ENCODE measurements at places on chromosomes 1 and 21.

GRCh38 chr1:92822879-92823278, 9.0 kb upstream of the RPL5 start:
- DNase-seq: no peak

DNA sequence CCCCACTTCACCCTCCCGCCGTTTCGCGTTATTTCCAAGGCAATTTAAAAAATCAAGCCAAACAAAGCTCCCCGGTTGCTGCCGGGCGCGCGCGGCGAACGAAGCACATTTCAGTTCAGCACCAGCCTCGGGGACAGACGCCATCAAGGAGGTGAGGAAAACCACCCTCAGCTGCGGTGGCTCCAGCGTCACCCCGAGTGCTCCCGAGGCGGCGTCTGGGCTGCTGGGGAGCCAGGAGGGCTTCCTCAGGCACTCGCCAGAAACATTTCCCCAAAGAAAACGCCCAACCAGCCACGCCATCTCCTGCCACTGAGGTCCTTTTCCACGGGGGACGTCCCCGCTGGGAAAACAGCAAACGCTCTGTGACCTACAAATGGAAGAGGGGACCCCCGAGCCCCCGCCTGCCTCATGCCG, 623 bp downstream of the GNG4 start:
- DNase-seq: no peak

GRCh38 chr1:202192770-202193613, 607 bp upstream of the LGR6 start:
- no peak for DNase-seq

- DNase-seq: no peak
These were observed 93.9 kb downstream of the ADCY10 start for GRCh38 chr1:167819849-167820683.

DNA sequence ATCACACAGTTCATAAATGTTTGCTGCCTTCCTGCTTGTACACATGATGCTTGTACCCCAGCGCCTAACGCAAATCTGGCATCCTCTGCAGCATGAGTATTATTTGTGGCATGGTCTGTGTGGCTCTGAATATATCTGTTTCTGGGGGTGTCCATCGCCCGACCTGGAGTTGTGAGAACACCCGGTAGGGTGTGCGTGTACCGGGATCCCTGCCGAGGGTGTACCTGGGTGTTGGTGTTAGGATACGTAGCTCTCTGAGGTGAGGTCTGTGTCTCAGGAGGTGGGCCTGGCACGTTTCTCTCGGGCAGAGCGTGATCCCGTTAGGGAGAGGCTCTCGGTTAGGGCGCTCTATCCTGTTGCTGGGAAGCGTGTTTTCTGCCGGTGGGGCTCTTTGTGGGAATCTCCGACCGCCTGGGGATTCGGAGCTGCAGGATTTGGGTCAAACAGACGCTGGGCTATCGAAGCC, 10.4 kb upstream of the CDC20 start:
- no peak for DNase-seq

- DNase-seq: no peak
These were observed 1.6 kb downstream of the UROD start for GRCh38 chr1:45013551-45014209.

- no peak for DNase-seq
These were observed 139.7 kb upstream of the C1orf87 start for GRCh38 chr1:60213253-60213652.

DNA sequence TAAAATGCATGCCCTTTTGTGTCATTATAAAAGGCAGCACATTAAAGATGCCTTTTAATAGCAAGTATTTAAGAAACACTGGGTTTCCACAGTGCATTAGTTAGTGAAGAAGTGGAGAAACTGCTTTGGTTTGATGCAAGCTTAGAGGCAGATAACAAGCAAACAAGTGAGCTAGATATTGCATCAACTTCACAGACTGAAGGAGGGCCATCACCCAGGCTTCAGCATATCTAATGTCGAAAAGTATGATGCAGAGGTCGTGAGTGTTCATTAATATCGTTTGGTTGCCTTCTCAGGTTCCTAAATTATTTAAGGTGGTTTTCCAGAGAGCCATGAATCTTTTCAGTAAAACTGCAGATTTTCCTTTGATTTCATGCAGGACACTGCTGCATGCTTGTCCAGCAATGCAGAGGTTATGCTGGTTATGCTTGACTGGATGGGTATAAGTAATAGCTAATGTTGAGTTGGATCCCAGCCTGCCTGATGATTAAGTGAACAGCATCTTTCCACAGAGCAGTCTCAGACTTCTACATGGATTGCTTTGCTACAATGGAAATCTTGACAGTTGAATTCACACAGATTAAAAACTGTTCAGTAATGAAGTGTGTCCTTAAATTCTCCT, 69.7 kb upstream of the IPO9 start:
- no peak for DNase-seq

DNA sequence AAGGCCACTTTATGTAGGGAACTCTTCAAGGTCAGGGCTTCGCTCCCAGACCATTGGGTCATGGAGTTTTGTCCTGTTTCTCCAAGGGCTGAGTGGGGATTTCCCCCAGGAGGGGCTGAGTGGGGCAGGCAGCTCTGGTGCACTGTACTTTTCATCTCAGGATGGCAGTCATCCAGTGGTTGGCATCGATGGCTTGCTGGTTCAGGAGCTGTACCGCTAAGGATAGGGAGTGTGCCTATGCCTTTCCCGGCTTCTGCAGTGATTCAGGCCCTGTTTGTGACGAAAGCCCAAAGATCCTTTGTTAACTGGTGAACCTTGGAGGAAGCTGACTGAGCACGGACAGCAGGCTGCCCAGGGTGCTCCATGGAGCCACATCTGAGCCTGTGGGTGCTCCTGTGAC, 100.1 kb upstream of the GADD45A start:
- no peak for DNase-seq

- DNase-seq: no peak
These were observed 268.9 kb downstream of the HHAT start for GRCh38 chr1:210597555-210598134.

DNA sequence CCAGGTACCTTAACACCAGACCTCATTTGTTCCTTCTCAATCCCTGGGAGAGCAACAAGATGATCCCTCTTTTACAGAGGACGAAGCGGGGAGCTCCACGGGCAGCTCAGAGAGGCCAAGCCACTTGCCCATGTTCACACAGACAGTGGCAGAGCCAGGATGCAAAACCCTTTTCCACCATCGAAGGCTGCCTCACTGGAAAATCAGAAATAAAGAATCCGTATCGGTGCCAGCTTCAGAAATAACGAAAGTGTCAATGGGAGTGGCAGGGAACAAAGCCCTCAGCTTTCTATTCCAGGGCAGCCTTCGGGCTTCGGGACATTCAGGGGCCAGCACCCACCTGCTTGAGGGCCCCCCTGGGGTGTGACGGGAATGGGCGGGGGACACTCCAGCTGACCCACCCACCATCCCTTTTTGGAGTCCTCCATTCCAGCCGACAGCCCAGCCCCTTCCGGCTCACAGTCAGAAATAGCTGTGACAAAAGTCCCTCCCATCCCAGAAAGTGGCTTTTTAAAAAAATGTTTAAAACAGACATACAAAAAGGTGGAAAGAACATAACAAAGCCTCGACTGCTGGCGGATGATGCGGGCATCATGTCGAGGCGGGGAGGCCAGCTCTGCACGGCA, 6.0 kb downstream of the IFFO2 start:
- DNase-seq: no peak

DNA sequence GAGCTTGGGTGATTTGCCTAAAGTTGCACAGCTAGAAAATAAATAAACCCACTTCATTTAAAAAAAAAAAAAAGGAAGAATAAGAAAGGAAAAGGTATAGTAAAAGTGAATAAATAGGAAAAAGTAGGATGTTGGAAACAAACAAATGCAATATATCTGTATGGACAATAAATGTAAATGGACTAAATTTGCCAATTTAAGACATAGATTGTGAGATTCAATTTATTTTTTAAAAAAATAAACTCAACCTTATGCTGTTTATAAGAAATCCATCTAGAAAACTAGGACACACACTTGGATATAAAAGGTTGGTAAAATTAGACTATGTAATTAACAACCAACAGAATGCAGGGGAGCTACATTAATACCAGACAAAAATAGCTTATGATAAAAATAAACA, 300.0 kb downstream of the AJAP1 start:
- DNase-seq: no peak

- no peak for DNase-seq
These were observed 104.8 kb upstream of the ZNF648 start for GRCh38 chr1:182166321-182166720.

GRCh38 chr1:147635342-147635741, 35.0 kb downstream of the ACP6 start:
- no peak for DNase-seq

- DNase-seq: no peak
These were observed 107.8 kb upstream of the FOXD3 start for GRCh38 chr1:63214553-63214952.

DNA sequence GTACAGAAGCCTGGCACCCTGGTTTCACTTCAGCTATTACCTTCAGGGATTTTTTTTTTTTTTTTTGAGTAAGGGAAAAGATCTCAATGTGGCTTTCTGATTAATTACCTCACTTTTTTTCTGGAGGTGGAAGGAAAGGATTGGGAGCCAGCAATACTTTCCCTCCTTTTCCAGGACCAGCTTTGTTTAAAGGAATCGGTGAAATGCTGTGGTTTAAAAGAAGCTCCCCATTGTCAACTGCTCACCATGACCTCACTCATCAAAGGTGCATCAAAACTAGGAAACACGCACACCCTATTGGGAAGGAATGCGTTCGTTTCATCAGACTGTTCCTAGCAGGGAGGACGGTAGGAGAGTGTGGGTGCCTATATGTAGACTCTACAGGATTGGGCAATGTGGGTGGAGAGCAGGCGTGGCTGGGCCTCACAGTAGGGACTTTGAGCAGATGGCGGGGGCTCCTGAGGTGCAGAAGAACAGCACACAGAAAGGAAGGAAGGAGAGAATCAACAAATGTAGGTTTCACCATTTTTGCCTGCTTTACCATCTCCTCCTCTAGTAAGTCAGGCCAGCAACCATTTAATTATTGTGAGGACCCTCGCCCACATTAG, 13.0 kb downstream of the PHGDH start:
- DNase-seq: no peak

- DNase-seq: no peak
These were observed 764.1 kb downstream of the LTN1 start for GRCh38 chr21:28228636-28228995.

DNA sequence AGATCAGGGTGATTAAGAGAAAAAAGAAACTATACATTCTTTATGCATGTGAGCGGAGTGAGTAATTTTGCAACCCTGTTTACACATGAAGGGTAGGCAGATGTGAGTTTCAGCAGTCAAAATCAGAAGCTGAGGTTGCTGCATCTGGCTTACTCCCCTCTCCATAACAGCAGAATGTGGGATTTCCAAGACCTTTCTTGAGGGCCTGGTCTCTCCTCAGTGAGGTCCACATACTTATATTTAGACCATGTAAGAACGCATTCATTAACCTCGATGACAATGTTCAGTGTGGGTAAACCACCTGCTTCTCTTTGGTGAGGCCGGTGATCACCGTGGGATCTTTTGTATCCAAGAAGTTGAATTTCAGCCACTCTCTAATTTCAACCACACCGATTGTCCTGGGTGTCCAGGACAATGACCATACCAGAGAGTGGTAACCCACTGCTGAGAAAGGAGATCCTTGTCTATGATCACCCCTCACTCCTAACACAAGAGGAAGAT, 18.7 kb upstream of the RAP1A start:
- no peak for DNase-seq

DNA sequence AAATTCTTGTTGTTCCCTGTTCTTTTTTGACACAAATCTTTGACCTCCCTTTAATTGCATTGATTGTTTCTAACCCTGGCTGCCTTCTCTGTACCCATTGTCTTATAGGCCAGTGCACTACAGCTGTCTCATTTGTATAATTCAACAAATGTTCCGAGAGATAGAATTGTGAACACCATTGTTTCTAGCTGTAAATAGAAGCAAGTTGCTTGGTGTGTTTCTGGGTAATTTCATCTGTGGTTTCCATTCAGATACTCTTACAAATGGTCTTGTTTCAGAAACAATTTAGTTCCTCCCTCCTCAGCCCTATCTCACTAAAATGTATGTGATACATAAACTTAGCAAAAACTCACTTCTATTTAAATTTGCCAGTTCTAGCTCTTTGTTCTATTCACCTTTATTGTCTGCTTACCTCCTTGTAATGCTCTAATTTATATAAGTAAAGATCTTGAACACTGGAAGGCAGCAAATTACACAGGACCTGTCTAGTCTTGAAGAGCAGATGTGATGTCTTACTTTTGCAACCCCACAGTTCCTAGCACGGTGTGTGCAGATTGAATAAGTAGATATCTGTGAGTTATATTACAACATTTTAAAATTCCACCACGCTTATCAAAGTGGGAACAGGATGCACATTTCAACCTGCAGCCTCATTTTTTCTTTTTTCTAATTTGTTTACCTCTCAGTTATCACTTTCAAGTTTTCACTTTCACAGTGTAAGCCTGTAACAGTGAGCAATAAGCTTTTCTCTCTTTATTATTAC, 515.6 kb upstream of the ZP4 start:
- no peak for DNase-seq

GRCh38 chr1:10178597-10179405, 31.6 kb upstream of the KIF1B start:
- no peak for DNase-seq

DNA sequence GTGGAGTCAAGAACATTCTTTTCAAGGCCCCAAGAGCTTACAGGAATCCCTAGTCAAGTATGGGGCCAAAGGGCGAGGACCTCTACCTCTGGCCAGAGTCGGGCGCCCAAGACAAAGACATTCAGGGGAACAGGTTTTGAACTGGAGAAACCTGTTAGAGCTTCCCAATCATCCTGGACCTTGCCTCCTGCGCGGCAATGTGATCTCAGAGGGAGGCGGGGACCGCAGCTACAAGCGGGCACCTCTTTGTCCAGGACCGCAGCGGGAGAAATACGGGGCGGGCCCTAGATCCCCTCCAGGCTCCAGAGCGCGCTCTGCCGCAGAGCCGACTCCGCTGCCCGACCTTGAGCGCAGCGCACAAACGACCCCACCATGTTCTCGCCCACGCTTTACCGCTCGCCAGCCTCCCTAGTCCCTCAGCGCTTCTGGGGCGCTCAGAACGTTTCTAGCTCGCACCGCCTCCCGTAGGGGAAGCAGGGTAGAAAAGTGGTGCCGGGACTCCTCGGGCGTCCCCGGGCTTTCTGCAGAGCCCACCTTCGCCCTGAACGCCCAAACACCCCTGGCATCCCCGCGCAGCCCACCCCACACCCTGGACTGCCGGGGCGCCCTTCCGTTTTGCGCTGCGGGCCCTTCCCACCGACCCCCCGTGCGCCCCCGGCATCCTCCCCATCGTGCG, 28.1 kb downstream of the RABIF start:
- no peak for DNase-seq

Measured in cortex of kidney (tissue), 1 donor.